ENCODE measurements at places on chromosomes 13 and 19.

DNA sequence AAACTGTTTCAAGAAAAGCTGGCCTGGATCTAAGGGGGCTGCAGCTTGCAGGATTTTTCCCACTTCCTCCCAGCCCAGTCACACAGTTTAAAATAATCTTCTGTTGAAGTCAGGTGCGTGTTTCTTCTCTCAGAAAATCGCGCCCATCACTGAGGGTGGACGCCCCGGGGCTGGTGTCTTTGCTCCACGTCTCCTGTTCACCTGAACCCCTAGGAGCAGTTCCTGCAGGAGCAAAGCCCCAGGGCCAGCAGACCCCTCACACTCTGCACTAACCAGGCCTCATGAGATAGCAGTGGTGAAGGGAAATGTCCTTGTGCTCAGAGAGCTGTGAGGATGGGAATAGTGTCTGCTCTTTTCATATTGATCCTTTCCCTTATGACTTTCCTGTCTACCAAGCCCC lies 920 bp upstream of the SIGLEC7 start:
- DNase-seq = no peak

GRCh38 chr13:21106089-21106488 lies 44.7 kb upstream of the LATS2 start:
- no peak for DNase-seq

- DNase-seq = no peak
Observed at GRCh38 chr13:99165753-99166587, 34.7 kb upstream of the UBAC2 start.

DNA sequence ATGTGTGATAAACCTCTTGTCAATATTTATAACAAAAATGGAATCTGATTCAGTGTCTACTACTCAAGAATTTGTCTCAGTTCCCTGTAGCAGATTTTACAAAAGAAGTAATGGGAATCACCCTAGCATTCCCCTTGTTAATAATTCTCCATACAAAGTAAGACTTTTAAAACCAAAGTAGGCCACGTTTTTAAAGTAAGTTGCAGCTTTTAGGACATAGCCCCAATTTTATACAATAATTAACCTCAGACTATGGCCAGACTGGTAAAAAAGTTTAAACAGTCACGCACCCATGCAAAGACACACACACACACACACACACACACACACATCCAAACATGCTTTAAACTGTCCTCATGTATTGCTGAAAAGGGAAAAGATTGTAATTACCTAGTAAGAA lies 589.9 kb downstream of the PCDH9 start:
- no peak for DNase-seq

DNA sequence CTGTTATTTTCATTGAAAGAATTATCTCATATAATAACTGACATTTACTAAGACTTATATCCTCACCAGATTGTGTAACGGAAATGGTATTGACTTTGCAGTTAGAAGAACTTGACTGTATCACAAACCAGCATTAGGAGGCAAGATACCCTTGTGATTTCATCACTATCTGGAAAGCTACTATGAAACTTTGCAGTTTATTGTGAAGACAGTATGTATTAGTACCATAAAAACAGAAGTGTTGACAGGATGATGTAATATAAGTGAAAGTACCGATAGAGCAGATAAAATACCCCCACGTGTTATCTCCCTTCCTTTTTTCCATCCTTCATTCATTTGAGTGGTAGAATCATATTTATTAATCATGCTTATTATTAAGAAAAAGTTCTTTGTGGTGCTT lies 365.7 kb upstream of the KLHL1 start:
- no peak for DNase-seq

- DNase-seq = no peak
Observed at GRCh38 chr13:36549126-36549702, 116.9 kb downstream of the CCNA1 start.

DNA sequence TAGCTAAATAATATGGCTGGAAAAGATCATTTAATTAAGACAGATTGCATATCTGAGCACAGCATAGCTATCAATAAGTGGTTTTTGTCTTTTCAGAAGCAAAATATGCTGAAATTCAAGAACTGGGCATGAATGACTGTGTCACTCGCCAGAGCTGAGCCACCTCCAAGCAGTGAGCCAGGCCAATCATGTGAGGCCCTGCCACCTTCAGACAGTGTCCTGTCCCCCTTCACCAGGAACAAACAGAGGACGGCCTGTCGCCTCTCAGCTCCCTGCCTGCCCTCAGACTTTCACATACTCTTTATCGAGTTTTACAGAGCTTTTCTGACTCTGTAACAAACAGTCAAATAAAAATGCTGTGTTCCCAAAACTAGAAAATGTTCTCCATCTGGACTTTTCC lies 171.0 kb upstream of the TSC22D1 start:
- no peak for DNase-seq

DNA sequence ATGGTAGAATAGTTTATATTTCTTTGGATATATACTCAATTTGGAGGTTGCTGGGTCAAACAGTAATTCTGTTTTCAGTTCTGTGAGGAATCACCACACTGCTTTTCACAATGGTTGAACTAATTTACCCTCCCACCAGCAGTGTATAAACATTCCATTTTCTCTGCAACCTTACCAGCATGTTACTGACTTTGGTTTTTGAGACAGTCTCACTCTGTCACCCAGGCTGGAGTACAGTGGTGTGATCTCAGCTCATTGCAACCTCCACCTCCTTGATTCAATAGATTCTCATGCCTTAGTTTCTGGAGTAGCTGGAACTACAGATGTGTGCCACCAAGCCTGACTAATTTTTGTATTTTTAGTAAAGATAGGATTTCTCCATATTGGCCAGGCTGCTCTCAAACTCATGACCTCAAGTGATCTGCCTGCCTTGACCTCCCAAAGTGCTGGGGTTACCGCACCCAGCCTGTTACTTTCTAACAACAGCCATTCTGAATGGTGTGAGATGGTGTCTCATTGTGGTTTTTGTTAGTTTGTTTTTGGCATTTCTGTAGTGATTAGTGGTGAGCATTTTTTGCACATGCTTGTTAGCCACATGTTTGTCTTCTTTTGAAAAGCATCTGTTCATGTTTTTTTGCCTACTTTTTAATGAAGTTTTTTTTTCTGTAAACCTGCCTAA lies 12.5 kb downstream of the ZNF714 start:
- no peak for DNase-seq

DNA sequence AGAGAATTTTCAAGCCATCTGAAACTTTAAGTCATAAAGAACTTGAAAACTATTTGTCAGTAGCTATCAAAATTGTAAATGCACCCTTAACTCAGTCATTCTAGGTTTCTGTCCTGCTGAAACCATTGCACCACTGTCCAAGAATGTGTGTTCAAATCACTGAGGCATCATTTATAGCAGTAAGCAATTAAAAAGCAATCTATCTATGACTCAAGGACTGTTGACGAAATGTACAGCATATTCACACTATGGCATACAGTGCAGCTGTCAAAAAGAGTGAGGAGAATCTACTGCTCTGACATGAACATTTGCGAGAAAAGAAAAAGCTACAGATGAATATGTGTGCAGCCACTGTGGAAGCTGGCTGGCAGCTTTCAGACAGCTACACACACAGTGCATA lies 71.2 kb downstream of the ING1 start:
- no peak for DNase-seq

DNA sequence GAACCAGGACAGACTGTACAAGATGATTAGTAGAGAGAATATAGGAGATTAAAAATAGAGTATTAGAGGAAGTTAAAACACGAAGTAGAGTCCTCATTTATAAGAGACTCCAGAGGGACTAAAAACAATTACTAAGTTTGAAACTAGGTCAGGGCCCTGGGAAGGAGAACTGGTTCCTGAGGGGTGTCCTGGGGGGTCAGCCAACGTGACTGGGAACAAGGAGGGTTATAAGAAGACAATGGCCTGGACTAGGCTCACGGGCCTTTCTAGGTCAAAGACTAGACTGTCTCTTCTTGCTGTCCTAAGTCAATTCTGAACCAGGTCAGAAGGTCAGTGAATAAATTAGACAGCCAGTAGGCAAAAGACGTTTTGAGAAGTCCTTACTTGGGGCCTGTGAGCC lies 165.3 kb downstream of the IER2 start:
- no peak for DNase-seq

DNA sequence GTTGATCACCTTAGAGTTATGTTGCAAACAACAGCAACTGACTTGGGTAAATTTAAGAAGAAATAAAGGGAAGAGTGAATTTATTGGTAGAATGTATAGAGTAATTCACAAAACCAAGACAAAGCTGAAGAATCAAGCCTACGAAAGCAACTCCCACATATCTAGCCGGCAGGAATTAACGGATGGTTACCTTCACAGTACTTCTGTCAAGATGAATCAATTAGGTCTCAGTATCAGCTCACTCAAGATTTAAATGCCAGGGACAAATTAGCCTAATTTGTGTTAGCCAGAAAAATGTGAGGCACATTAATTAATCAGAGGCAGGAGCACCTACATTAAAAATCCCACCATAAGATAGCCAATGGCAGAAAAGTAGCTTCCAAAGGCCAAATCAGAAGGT lies 10.7 kb downstream of the KPNA3 start:
- DNase-seq = no peak

DNA sequence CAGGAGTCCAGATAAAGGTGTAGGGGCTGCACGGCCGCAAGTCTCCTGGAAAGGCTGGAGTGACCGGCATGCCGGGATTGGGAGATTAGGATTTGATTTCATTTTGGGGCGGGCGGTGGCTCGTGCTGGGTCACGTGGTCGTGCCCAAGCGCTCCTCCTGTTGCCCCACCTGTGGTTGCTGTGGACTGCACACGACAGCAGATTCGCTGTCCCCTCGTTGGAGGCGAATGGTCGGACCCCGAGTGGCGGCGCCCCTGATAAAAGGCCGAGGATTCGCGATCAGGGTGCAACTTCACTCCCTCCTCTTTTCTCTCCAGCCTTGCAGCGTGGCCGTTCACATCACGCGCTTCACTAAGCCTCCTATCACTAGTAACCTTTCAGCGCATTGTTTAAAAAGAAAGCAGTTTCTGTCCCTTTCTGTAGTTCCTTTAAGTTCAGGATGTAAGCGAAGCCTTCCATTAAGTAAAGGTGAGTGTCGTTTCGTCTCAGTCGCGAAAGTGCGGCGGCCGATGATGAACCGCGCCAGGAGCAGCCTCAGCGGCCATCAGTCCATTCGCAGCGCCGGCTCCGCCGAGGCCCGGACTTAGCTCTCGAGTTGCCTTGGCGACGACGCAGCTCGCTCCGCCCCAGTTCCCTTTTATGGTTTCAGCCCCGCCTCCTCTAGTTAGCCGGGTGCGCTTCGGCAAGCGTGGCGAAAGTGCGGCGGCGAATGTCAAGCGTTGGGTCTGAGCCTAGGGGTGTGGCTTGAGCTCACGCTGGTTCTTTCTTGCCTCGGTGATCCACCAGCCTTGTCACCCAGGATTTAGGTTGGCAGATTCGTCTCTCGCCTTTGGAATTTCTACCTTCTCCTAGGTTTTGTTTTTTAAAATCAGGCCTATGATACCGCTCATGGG lies 1.7 kb upstream of the PPP1R37 start:
- DNase-seq = peak; percentile 99

GRCh38 chr19:20879501-20879900 lies 43.5 kb upstream of the ZNF85 start:
- no peak for DNase-seq

DNA sequence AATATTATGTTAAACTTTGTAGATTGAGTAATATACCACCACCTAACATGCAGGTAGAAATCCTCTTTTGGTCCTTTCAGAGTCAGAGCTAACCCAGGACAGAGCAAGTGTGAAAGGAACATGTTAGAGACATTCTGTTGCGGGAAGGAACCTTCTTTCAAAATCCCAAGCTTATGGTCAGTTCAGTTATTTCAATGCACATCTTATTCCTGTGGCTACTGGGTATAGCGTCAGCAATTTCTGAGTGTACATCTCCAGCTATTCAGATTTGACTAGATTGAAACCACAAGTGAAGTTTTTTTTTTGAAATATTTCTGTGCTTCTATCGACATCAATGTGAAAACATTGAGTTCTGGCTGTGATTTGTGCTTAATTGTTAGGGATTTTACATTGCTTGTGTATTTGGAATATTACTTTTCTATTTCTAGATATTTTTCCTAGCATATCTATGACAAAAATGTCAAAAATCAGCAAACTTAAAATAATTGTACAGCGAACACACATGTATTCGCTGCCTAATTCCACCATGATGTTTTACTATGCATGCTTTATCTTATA lies 165.3 kb downstream of the LMO7 start:
- DNase-seq = no peak

GRCh38 chr19:41328157-41328841 lies 18.3 kb downstream of the CCDC97 start:
- no peak for DNase-seq

DNA sequence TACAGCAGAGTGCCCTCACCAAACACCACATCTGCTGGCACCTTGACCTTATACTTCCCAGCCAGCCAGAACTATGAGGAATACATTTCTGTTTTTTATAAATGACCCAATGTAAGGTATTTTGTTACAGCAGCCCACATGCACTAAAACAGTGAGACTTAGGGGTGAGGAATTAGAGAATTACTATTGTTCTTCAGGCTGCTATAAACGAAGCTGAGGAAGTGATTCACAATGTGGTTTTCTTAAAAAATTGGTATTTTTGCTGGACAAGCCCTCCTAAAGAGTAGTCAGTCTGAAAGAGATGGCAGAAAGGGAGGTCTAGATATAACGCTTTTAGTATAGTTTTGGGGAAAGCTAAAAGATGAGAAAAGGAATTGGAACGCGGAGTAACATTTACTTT lies 101.0 kb downstream of the SLITRK6 start:
- no peak for DNase-seq

- DNase-seq = no peak
Observed at GRCh38 chr19:5364674-5365073, 24.1 kb upstream of the PTPRS start.

DNA sequence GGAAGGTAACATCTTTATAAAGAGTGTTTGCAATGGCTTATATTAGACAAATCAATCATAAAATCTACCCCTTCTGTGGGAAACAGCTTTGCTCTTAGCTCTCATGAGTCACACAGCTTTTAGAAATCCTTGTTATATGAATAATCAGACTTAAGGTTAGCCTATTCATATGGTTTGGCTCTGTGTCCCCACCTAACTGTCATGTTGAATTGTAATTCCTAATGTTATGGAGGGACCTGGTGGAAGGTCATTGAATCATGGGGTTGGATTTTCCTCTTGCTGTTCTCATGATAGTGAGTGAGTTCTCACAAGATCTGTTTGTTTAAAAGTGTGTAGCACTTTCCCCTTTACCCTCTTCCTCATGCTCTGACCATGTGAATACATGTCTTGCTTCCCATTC lies 704.2 kb upstream of the KLHL1 start:
- DNase-seq = no peak

DNA sequence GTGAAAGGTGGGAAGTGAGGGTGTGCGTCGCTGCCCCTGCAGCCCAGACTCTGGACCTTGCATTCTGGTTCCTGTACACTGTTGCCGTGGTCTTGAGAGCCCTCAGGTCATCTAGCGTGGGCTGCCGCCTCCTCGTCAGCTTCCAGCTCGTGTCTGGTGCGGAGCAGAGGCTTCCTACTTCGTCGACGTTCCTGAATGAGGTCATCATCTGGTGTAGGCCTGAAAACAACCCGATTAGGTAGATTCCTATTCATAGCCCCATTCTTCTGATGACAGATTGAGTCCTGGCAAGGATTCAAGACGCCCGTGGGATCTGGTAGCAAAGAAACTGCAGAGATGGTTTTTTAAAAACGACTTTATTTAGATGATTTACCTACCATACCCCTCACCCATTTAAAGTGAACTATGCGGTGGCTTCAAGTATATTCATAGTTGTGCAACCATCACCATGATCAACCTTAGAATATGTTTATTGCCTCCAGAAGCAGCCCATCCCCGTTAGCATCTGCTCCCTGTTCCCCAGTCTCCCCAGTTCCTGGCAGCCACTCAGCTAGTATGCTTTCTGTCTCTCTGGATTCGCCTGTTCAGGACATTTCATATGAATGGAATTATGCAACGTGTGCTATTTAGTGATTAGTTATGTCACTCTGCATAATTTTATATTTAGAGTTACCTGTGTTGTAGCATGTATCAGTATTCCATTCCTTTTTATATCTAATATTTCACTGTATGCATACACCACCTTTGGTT lies 13.8 kb downstream of the NAXD start:
- DNase-seq = no peak
